ENCODE measurements at places on chromosomes 7 and 10.

GRCh38 chr7:39894904-39895303, 55.2 kb upstream of the CDK13 start:
- no peak for DNase-seq

GRCh38 chr7:46089281-46089680, 168.2 kb upstream of the IGFBP3 start:
- no peak for DNase-seq

- DNase-seq, result no peak
Observed at GRCh38 chr10:97234400-97234799, 48.6 kb upstream of the SLIT1 start.

GRCh38 chr10:124180044-124180745, 86.8 kb upstream of the CHST15 start:
- no peak for DNase-seq

DNA sequence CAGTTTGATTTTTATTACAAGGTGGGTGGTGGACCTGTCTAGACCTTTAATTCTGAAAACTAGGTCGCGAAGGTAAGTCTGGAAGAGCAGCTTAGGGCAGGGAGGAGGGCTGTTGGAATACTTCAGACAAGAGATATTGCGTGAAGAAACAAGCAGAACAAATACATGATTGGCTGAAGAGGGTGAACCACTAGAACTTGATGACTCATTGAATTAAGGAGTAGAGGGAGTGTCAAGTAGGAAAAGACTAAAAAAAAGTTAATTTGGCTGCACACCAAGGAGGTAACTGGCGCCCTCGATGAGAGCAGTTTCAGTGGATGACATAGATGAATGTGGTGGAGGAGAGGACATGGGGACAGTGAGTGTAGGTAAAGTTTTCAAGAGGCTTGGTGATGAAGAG, 41.3 kb downstream of the WNT2 start:
- DNase-seq, result no peak

- DNase-seq, result no peak
Observed at GRCh38 chr10:19003341-19003740, 45.3 kb upstream of the MALRD1 start.

GRCh38 chr7:158947627-158948026, 91.3 kb downstream of the DYNC2I1 start:
- DNase-seq, result no peak

DNA sequence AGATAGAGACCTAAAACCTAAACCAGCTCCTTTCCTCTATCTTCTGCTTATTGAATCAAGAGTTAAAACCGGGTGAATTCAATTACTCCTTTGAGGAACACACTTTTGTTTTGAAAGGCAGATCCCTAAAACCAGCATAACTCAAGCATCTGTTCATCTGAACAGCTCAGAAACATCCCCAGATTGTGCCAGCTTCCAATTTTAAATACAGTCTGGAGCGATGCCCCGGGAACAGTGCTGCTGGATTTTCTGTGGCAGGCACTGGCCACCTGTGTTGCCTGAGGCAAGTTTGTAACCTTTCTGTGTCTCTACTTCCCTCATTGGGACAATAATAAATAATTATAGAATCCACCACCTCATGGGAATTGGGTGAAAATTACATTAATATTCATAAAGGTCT, 281.4 kb upstream of the NFE2L3 start:
- no peak for DNase-seq

GRCh38 chr10:6195376-6195775, 7.4 kb upstream of the PFKFB3 start:
- DNase-seq, result no peak

- DNase-seq, result no peak
Observed at GRCh38 chr10:109149666-109150350, 773.5 kb downstream of the XPNPEP1 start.

GRCh38 chr10:108789336-108789735, 1134.0 kb downstream of the XPNPEP1 start:
- no peak for DNase-seq

DNA sequence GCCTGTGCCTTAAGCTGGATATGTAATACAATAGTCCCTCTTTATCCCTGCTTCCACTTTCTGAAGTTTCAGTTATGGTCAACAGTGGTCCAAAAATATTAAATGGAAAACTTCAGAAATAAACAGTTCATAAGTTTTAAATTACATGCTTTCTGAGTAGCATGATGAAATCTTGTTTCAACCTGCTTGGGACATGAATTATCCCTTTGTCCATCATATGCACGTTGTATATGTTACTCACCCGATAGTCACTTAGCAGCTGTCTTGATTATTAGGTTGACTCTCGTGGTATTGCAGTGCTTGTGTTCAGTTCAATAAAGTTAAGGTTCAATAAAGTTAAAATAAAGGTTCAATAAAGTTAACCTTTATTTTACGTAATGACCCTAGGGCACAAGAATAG, 25.5 kb downstream of the C1GALT1 start:
- no peak for DNase-seq

DNA sequence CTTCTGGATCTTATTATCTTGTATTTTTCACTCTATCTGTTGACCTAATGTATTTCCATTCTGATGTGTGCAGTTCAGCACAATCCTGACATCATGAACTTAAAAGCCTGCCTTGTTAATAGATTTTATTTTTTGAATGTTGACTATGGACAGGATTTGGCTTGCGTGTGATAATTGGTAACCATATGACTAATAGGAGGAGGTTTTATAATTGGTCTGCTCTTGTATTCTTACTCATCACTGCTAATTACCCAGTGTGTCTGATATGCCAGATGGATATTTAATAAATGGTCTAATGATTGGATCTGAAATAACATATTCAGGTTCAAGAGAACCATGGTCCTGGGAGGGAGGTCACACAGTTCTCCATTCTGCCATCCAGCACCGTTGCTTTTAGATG, 45.9 kb downstream of the MTURN start:
- DNase-seq, result no peak

- no peak for DNase-seq
Observed at GRCh38 chr7:155217634-155218033, 80.0 kb upstream of the INSIG1 start.

- DNase-seq, result no peak
Observed at GRCh38 chr10:772227-772637, 82.8 kb upstream of the DIP2C start.

DNA sequence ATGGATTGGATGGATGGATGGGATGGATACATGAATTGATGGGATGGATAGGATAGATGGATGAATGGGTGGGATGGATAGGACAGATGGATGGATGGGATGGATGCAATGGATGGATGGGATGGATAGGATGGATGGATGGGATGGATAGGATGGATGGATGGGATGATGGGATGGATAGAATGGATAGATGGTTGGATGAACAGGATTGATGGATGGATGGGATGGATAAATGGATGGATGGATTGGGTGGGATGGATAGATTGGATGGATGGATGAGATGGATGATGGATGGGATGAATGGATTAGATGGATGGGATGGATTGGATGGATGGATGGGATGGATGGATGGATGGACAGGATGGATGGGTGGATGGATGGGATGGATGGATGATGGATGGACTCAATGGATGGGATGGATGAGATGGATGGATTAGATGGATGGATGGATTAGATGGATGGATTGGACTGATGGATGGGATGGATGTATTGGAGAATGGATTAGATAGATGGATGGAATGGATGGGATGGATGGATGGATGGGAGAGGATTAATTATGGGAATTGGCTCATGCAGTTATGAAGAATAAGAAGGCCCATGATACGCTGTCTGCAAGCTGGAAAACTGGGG, 136.4 kb downstream of the ADAM12 start:
- no peak for DNase-seq

DNA sequence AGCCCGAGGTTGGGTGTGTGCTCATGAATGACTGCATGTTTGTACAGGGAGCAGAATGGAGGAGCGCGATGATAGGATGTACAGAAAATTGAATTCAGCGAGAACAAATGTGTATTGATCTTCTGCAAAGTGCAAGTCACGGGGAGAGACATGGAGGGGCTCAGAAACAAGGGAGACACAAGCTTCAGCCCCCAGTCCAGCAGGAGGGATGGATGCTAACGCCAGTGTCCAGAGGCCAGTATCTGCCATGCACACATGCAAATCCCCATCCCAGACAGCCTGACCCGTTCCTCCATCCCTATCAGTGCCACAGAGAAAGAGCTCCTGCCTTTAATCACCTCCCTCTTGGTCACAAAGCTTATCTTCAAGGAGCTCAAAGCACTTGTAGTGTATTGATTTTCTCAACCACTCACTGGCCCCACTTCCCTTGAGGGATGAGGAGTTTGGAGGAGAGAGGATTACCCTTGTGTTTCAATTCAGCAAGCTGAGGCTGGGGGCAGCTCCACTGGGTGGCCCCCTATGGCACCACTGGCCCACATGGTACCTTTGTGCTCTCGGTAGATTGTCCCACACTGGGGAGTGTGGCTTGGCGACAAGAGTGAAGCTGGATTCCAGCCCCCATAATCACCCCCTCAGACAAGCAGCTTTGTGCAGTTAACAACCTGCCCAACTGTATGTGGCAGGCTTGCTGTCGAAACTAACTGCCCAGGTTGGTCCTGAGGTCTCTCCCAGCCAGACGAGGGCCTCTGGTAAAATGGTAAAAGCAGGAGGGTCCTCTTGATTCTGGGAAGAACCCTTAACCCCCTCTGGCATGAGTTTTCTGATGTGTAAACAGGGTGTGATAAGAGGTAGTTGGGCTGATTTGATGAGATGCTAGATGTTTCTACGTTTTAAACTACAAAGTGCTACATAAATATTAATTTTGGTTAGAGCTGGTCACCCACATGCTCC, 151.6 kb upstream of the UNC5B start:
- DNase-seq, result no peak

DNA sequence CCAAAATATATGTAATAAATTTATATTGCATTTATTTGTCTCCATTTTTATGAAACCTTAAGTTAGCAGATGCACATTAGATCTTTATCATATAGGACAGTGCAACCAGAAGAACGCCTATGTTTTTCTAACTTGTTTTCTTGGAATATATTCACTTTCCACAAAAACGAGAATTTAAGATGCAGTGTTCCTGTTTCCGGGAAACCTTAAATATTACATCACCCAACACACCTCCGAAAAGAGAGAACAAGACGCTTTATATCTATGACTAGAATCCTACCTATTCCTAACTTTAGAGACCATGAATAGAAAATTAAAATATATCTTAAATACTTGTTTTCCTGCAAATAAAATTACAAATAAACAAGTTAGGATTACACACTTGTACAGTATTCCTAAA, 1.9 kb downstream of the EZH2 start:
- no peak for DNase-seq

GRCh38 chr7:30032310-30033125, 4.3 kb downstream of the PLEKHA8 start:
- DNase-seq, result no peak

GRCh38 chr7:119256001-119256400, 1017.0 kb upstream of the KCND2 start:
- DNase-seq, result no peak

- DNase-seq, result no peak
Observed at GRCh38 chr10:88207121-88207546, 343.7 kb downstream of the PTEN start.

All from SIG-M5 (cell line).